ENCODE measurements at places on chromosomes 7 and 10.

DNA sequence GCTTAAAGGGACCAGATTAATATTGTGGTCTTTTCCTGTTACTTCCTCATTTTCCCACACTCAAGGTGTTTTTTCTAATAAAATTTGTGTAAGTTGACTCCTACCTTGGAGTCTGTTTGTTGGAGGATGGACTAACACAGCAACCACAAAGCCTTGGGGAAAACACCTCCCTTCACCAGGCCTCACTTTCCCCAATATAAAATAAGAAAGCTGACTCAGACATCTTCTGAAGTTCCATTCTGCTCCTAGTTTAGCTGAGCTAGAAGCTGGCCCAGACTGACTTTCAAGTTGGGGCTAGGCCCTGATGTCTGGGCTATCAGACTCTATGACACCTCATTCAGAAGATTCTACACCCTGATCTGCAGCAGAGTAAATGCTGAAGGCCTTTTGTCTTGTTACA is 73.0 kb upstream of the ADRB1 start:
- no peak for DNase-seq

GRCh38 chr10:37703114-37703513 is 154.3 kb downstream of the ZNF248 start:
- DNase-seq = no peak

DNA sequence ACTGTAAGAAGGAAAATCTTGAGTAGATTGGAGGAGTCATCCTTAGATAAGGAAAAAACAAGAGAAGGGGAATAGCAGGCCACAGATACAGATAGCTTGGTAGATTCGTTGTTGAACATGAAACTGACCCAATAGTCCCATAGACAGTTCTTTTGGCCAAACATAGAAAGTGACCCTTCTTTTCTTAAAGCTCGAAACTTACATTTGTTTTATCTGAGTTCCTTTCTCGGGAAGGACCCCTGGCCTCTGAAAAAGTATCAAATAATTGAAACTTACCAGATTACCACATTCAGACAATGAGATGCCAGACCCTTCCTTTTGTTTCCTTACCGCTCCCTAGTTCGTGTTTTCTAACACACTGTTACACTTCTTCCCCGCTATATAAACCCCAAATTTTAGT is 72.9 kb downstream of the ZFAND4 start:
- no peak for DNase-seq

DNA sequence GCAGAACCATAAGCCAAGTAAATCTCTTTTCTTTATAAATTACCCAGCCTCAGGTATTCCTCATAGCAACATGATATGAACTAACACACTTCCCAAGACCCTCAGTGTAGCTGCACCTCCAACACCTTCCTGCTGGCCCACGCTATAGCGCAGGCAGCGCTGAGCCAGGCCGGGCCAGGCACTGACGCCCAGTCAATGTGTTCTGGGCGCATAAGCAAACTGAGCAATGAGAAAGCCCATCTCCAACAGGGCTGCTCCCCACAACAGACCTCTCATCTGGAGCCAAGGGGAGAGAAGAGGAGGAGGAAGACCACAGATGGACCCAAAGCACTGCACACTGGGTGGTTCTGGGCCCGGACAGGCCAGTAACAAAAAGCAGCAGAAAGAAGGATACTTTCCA is 40.8 kb downstream of the FAM53B start:
- DNase-seq = no peak

DNA sequence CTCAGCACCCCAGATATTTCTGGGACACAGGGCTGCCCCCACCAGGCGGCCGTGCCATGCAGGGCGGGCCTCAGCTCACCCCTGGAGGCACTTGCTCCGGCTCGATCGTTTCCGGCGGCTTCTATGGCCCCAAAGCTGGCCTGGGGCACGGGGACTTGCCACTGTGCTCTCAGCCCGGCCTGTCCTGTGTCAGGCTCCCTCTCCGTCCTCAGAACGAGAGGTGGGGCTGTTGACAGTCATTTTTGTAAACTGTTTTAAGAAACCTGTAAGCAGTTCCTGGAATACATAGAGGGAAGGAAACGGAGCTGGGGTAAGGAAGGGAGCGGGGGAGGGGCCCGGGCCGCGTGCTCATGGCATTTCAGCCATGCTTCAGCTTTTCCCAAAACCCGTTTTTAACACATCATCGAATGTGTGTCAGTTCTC is 30.7 kb upstream of the PRKAR1B start:
- no peak for DNase-seq

GRCh38 chr7:116632384-116632783 is 39.6 kb upstream of the MET start:
- no peak for DNase-seq

Measured in DMS153 (cell line).